IPS DF 6.9 (cell line): ENCODE measurements at places on chromosomes 5 and 9.
A peak's percentile ranks its signal among the peaks of the same experiment; 100 is the strongest.

DNA sequence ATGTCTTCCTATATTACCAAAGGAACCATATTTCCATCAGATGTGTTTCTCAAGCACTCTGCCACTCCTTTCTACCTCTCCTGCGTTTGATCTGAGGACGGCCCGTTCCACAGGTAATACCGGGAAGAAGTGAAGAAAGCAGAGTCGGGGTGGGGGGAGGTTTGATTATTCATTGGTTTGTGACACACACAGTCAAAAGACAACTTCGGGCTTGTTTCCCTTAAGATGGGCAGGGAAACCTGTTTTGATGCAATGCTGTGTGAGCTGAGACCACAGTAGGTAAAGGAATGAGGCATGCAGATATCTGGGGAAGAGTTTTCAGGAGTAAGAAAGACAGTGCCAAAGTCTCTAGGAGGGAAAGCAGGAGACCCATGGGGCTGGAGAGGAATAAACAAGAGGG lies 54.0 kb downstream of the BOD1 start:
- no peak for DNase-seq

GRCh38 chr5:33608344-33609041 lies 167.7 kb downstream of the TARS1 start:
- no peak for DNase-seq

GRCh38 chr5:103364074-103364473 lies 105.5 kb downstream of the MACIR start:
- DNase-seq, result no peak

- no peak for DNase-seq
These were observed 40.2 kb downstream of the TMEM232 start for GRCh38 chr5:110686270-110686669.

DNA sequence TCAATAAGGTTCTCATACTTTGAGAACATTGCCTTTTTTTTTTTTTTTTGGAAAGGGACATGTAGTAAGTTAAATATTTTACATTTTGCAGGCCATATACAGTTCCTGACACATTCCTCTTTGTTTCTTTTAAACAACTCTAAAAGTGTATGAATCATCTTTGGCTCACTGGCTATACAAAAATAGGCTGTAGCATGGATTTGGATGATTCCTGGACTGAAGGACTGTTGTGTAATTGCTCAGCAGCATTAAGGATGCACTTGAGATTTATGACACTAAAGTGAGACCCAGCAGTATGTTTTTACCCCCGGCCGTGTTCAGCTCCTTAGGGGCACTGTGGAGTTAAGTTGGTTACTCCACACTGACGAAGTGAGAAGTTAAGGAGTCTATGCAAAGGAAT lies 41.3 kb downstream of the VPS13A start:
- DNase-seq, result no peak

- DNase-seq, result peak; percentile 2
These were observed 114.3 kb upstream of the STARD4 start for GRCh38 chr5:111626473-111627148.

GRCh38 chr9:277601-278295 lies 63.1 kb downstream of the DOCK8 start:
- DNase-seq, result no peak

DNA sequence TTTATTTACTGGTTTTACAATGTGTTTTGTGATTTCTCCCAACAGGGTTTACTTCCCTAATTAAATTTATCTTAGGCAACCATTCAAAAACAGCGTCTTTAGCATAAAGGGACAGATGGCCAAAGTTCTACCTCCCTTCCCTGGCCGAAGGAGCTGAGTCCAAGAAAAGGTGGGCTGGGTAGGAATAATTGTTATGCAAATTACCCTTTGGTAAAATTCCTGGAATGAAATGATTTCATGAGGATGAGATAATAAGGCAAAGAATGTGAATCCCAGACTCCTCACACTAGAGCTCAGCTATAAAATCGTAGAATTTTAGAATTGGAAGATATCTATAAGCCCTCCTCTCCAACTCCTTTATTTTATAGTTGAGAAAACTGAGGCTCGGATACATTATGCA lies 119.6 kb downstream of the SGCD start:
- no peak for DNase-seq

- DNase-seq, result no peak
These were observed 1.7 kb downstream of the CCNG1 start for GRCh38 chr5:163439092-163439425.

DNA sequence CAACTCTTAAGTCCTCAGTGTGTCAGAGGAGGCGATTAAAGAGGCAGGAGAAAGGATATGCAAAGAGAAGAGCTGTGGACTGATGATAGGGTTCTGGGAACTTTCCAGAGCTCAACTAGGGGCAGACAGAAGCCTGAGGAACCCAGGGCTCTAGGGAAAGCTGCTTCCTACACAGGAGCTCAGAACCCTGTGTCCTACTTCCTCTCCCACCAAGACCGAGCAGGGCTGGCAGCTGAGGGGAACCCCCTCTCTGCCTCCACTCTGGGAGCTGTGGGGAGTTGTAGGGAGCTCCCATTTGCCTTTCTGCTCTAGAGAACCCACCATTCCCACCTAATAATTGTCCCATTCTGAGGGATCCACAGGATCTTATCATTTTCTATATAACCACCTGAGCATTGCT lies 674.3 kb downstream of the ACTL7B start:
- no peak for DNase-seq

DNA sequence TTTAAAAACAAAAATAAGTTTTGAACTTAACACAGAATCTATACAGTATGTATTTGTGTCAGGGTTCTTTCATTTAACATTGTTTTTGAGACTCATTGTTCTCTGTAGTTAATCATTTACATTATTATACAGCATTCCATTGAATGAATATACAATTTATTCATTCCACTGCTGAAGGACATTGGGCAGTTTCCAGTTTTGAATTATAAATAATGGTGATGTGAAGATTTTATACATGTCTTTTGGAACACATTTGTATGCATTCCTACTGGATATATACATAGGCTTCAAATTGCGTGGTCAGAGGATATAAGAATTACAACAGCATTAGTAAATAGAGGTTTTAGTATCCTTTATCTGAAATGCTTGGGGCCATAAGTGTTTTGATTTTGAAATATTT lies 72.0 kb downstream of the CEP120 start:
- no peak for DNase-seq

- DNase-seq, result no peak
These were observed 85.6 kb downstream of the PTTG1 start for GRCh38 chr5:160507221-160507721.

GRCh38 chr5:116554764-116555163 lies 19.9 kb downstream of the SEMA6A start:
- DNase-seq, result no peak

DNA sequence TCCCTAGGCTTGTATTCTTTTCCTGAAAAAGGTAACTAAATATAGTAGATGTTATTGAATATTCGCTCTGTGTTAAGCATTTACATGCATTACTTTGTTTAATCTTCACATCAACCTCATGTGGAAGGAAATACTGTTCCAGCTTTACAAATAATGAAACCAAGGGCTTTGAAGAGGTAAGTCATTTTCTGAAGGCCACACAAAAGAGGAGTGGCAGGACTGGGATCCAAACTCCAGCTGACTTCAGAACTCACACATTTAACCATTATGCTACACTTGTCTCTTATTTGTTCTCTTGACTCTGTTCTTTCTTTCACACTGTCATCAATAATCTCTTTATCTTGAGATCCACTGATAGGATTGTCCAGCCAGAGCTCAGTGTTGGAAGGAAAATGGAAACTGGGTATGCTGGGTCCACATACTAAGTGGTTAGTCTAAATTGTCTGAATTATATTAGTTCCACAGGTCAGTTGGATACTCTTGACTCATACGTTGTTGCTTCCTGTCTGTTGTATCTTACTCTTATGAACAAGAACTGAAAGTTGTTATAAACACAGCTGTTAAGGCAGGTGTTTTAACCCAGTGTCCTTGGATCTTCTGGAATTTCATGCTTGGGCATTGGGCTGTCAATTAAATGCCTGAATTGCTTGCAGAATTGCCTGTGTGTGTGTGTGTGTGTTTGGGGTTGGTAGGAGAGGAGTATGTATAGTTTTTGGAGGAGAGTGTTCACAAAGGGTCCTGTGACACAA lies 65.6 kb downstream of the TLE4 start:
- DNase-seq, result no peak

- DNase-seq, result no peak
These were observed 15.9 kb downstream of the FPGS start for GRCh38 chr9:127818574-127818973.

- no peak for DNase-seq
These were observed 88.6 kb downstream of the LMX1B start for GRCh38 chr9:126702151-126703001.

- DNase-seq, result no peak
These were observed 126.4 kb upstream of the COL5A1 start for GRCh38 chr9:134515026-134515821.

DNA sequence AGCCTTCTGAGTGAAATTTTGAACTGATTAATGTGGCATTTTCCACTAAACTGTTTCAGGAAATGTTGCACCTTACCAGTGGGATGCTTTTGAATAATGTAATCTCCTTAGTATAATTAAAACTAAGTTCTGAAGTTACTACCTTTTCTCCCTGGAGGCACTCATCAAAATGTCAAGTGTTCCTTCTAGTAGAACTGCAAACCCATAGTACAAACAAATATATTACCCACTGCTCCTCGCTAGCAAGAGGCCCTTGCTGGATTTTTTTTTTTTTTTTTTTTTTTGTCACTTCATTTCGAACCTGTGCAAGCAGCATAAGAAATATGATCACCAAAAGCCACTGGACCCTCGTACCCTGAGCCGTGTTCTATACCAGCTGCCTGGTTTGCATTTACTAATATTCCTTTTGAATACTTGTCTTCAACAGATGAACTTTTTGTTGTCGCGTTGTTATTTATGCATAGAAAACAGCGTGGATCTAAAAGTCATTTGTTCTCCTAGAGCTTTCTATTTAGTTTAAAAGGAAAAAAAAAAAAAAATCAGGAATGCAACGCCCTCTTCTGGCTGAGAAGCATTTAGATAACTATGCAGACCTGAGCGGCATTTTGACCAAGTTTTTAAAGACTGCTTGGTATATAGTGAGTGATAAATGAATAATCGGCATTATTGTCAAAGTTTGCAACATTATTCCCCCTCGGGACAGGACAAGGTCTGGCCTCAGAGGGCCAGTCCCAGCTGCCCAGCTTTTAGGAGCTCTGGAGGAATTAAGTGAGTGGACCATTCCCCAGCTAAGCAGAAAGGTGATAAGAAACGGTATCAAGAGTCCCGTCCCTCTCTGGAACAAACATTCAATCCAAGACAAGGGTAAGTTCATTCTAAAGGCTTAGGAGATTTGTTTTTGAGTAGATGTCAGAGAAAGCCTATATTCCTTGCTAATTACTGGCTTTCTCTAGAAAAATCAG lies 162.5 kb upstream of the KIF2A start:
- DNase-seq, result no peak
